H9 (cell line): ENCODE measurements at places on chromosomes 1 and 21.

DNA sequence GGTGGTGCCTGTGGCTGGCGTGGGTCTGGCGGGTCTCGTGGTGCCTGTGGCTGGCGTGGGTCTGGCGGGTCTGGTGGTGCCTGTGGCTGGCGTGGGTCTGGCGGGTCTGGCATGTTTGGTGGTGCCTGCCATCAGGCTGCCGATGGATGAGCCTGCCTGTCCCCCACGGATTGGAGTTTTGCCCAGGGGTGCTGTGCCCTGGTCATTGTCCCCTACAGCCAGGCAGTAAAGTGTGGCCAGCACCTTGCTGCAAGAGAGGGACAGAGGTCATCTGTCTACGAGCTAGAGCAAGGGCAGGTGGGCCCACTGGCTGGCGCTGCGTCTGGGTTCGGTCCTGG lies 41.8 kb downstream of the SKI start:
- no peak overlapping the region for H3K4me3 ChIP-seq
- H3K4me1 ChIP-seq, result no peaks in the 10 kb centered on the region
- no peaks in the 10 kb centered on the region for H3K36me3 ChIP-seq

DNA sequence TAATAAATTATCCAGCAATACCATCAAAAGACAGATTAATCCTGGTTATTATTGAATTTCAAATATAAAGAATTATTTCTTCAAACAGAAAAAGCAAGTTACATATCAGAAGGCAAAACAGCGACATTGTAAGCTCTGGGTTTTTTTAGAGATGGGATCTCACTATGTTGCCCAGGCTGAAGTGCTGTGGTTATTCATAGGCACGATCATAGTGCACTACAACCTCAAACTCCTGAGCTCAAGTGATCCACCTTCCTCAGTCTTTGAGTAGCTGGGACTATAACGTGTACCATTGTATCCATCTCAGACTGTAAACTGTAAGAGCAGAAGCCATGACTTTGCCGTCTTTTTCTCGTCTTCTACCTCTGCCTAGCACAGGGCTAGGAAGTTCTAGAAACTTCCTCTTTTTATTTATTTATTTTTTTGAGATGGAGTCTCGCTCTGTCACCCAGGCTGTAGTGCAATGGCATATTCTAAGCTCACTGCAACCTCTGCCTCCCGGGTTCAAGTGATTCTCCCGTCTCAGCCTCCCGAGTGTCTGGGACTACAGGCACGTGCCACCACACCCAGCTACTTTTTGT lies 20.0 kb upstream of the GPX7 start:
- H3K4me1 ChIP-seq, result no peaks in the 10 kb centered on the region

GRCh38 chr1:70504176-70504820 lies 93.2 kb downstream of the CTH start:
- no peak for DNase-seq
- H3K27ac ChIP-seq, result no peak overlapping the region
- H3K36me3 ChIP-seq, result no peaks in the 10 kb centered on the region

GRCh38 chr1:182586380-182586779 lies 2.7 kb downstream of the RNASEL start:
- no peaks in the 10 kb centered on the region; the same call in 1 of the 2 replicates for H3K4me1 ChIP-seq
- no peaks in the 10 kb centered on the region; the same call in 1 of the 3 replicates for H3K36me3 ChIP-seq
- H3K4me3 ChIP-seq, result no peak overlapping the region
- DNase-seq, result no peak
- H3K27ac ChIP-seq, result no peak overlapping the region

- H3K4me1 ChIP-seq, result peaks cover 15% of the 10 kb centered on the region; the same call in 1 of the 2 replicates
- DNase-seq, result no peak
- H3K27ac ChIP-seq, result no peak overlapping the region
These were observed 139.6 kb downstream of the FOXD2 start for GRCh38 chr1:47577303-47578025.
